Activated gamma-delta T cell treated with anti-CD3 and anti-CD28 coated beads, Interleukin-2, amount 50 U/mL, for 16 hours (primary cell): ENCODE measurements at places on chromosomes 6 and 20.

DNA sequence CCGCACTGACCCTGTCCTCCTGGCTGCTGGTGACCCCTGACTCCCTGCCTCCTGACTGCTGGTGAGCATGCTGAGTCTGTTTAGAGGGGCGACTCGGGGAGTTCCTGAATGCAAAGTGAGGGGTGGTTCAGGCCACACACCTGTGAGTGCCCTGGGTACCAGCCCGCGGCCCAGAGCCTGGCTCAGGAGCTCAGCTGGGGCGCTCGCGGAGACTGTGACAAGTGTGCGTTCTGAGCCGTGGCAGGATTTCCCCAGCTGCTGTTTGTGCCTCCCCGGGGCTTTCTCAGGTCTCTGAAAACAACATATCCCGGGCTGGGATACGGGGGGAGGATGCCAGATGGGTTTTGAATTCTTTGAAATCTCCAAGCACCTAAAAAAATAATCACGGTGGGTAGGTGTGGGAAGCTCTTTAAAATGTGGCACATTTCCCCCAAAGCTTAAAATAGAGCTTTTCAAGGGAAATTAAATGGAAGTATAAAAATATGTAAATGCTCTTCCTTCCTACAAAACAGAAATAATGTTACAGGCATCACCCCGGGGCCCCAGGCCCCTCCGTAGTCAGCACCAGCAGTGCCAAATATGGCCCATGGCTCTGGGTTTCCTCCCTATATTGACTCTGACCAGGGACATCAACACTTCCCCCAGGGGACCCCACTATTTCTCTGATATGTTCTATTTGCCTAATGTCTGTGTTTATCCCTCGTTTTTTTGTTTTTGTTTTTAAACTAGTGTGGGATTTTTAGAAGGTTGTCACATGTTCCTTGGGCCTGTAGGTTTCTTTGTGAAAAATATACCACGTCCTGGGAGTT is 49.9 kb upstream of the TAGAP start:
- no peak for DNase-seq

DNA sequence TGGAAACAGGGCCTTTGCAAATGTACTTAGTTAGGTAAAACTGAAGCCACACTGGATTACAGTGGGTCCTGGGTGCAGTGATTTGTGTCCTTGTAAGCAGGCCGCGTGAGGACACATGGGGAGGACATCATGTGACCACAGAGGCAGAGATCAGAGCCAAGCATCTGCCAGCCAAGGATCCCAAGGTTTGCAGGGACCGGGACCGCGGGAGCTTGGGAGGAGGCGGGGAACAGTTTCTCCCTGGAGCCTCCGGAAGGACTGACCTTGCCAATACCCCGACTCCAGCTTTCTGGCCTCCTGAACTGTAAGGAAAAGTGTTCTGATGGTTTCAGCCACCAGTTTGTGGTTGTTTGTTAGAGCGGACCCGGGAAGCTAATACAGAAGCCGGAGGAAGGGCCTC is 500.9 kb downstream of the PREX1 start:
- no peak for DNase-seq

- no peak for DNase-seq
These were observed 124.7 kb upstream of the SUPT3H start for GRCh38 chr6:45502456-45502855.

DNA sequence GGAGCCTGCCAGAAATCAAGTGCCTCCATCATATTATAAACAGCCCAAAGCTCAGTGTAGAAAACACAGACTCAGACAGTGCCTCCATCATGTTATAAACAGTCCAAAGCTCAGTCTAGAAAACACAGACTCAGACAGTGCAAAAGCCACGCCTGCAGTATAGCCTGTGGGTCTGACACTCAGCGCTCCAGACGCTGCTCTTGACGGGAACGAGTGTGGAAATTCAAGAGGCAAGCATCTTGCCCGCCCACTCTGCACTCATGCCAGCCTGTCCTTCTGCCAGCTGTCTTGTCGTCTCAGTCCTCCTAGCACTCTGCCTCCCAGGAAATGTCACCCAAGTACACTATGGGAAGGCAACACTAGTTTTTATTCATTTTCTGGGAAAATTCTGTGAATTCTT is 274.2 kb upstream of the CDH4 start:
- no peak for DNase-seq

- no peak for DNase-seq
These were observed 562.3 kb upstream of the BTBD3 start for GRCh38 chr20:11355345-11355744.

- no peak for DNase-seq
These were observed 61.4 kb downstream of the FAM135A start for GRCh38 chr6:70474751-70475150.

GRCh38 chr6:162750776-162751175 is 23.0 kb downstream of the PACRG start:
- DNase-seq = no peak

DNA sequence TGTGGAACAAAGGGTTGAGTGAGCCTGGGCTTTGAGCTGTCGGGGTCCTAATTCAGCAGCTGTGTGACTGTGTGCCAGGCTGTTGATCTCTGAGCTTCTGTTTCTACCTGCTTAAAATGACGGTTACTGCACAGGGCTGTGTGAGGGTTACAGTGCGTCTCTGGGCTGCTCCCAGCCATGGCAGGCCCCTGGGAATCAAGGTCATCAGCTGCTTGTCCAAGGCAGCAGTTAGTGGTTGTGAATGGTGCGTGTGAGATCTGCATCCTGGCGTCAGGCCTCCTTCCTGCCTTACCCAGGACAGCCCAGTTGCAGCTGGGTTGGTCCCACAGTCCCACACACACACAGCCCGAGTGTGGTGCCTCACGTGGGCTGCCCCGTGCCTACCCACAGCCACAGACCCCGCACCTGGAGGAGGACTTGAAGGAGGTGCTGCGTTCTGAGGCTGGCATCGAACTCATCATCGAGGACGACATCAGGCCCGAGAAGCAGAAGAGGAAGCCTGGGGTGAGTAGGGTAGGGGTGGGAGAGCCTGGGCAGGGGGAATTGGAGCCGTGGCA is 15.6 kb downstream of the GTSF1L start:
- DNase-seq = no peak

DNA sequence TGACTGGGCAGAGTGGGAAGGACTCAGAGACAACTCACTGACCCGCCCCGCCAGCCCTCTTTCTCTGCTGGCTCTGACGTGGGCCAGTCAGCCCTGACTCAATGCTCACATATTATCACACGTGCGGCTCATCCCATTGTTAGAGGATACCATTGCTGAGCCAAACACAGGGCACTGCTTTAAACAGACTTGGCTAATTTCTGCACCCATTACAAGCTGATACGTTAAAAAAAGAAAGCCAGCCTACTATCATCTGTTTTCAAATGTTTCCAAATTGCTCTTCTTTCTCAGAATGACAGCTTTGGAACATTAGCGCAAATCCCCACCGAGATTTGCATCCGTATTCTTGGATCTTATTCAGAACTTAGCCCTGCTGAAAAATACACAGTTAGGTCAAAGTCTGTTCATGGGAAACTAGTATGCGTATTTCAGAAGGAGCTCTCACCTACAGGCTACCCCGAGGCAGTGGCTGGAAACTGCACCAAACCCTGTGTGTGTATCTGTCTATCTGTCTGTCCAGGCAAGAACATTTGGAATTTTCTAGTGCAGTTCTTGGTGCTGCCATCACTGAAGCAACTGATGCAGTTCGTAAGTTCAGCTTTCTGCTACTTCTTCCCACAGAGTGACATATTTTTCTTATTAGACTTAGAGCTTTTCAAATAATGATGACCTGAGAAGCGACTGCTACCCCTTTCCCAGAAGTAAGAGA is 32.8 kb downstream of the RAMACL start:
- no peak for DNase-seq
